ENCODE measurements at places on chromosomes 3 and 15.

GRCh38 chr15:70810916-70811578 is 42.9 kb downstream of the LARP6 start:
- DNase-seq = no peak

- DNase-seq = no peak
Measured at GRCh38 chr3:165919284-165919683, 82.1 kb upstream of the BCHE start.

DNA sequence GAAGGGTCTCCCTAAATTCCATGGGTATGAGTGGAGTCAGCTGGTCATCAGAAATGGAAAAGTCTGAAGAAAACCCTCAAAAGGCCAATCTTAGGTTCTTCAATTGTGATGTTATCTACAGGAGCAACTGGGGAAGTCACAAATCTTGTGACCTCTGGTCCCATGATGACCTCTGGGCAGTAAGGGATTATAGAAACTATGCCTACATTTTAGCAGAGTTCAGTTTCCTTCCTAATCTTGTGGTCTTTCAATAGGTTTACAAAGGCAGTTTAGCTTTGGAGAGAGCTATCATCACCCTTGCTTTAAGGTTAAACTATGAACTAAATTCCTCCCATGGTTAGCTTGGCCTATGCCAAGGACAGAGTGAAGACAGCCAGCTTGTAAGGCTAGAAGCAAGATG is 225.1 kb downstream of the DPH6 start:
- no peak for DNase-seq

DNA sequence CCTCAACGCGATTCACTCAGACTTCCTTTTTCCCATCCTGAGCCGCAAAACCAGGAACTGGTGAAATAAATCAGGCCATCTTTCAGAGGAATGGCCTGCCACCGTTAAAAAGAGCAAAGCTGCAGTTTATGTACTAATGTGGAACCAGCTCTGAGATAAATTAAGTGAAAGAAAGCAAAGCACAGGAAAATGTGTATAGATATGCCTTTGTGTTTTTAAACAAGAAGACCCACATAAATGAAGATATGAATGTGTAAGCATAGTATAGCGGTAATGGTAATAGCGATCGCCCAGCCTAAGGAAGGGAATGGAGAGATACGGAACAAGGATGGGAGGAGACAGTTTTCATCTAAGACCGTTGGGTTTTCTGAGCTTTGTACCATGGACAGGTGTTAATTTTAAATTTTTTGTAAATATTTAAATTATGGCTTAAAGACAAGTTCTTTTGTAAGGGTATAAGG is 30.8 kb upstream of the RPN1 start:
- no peak for DNase-seq

- no peak for DNase-seq
Measured at GRCh38 chr15:29126821-29127461, 142.7 kb downstream of the NSMCE3 start.

- DNase-seq = no peak
Measured at GRCh38 chr3:184289426-184289938, 9.6 kb upstream of the PSMD2 start.

DNA sequence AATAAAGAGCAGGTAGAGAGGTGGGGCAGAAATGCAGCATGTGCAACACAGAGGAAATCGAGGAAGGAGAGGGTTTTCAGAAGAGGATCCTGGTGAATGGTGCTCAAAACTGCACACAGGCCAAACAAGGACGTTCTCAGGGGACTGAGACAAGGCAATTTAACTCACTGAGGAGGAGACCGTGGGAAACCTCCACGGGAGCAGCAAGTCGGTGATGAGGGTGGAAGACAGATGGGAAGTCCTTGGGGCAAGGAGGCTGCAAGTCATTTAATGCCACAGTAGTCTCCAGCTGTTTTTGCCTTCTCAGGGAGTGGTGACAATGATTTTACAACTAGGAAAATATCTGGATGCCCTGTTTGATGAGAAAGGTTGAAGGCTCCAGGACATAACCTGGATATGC is 11.5 kb upstream of the PDIA5 start:
- DNase-seq = no peak

DNA sequence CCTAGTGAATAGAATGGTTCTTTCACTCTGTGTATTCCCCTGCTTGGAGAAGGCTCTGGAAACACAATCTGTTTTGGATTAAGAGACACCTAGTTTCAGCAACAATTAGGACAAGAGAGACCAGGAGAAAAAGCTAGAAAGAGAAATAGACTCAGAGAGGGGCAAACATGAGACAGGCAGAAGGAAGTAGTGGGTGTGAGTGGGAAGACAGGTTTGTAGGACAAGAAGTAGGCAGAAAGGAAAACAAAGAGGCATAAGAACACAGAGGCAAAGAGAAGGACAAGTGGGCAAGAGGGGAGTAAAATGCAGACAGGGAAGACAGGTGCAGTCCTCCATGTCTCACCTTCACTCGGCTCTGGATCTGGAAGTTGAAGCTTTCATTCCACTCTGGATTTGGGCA is 13.5 kb downstream of the PLA2G4E start:
- DNase-seq = no peak

GRCh38 chr15:78276064-78276943 is 11.9 kb downstream of the DNAJA4 start:
- DNase-seq = no peak

- no peak for DNase-seq
Measured at GRCh38 chr3:179068779-179069530, 2.7 kb downstream of the ZMAT3 start.

- no peak for DNase-seq
Measured at GRCh38 chr3:38958026-38958720, 93.6 kb downstream of the SCN11A start.

DNA sequence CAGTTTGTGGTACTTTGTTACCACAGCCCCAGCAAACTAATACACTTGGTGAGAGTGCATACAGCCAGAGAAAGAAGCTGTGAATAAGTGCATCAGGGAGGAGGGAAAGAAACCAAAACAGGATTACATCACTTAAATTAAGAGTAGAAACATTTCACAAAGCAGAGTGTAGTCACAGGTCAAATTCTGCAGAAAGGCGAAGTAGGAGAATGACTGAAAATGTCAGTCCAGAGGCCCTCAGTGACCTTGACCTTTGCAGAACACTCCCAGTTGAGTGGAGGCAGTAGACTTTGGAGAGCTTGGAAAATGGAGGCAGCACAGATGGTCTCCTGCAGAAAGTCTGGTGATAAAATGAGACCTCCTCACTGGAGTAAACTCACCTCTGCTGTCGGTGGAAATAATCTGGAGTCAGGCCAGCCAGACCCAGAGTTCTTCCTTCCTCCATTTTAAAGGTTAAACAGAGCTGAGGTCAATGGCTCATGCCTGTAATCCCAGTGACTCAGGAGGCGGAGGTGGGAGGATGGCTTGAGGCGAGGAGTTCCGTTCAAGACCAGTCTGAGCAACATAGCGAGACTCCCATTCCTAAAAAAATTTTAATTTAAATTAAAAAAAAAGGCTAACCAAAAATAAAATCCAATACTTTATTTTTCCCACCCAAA is 5.0 kb downstream of the CD86 start:
- DNase-seq = no peak

- DNase-seq = peak; percentile 69
Measured at GRCh38 chr3:195195321-195196209, 75.4 kb downstream of the XXYLT1 start.

GRCh38 chr3:49119439-49119838 is 1.2 kb downstream of the USP19 start:
- DNase-seq = no peak

DNA sequence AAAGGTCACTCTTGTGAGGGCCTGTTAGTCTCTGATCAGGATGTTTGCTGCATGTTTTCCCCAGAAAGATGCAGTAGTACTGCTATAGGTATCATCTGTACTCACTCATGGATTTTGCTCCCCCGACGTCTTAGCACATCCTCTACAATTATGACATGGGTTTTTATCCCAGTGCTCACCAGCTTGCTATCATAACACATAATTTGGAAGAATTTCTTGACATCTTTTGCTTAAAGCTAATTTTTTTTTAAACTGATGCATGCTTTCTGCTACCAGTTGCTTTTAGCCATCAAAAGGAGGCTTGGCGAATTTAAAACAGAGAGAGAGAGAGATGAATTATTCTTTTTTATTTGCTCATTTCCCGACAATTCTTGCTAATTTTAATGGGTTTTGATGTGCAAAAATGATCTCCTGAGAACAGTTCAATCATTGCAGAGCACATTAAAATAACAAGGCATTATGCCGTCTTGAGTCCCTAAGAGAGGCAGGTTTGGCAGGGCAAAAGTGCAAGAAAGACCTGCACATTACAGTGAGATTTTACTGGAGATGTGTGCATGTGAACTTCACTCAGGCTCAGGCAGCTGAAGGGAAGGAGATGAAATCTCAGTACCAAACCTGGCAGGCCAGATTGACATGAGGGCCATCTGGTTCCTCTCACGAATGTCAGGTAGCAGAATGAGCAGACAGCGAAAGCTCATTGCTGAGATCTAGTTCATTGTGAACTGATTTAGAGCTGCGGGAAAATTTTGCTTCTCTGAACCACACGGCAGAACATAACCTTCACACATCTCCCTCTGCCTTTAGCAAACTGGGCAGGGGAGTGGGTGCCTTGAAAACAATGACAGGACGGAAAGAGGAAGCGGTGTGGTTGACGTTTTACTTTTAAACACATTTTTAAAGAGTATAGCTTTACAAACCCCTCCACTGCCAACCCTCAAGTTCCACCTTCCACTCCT is 25.9 kb upstream of the GOLGA8B start:
- no peak for DNase-seq

- DNase-seq = no peak
Measured at GRCh38 chr3:131713416-131714123, 210.8 kb upstream of the MRPL3 start.

- no peak for DNase-seq
Measured at GRCh38 chr15:38818157-38818790, 253.7 kb upstream of the RASGRP1 start.

- DNase-seq = no peak
Measured at GRCh38 chr3:28836199-28836598, 444.7 kb upstream of the RBMS3 start.

DNA sequence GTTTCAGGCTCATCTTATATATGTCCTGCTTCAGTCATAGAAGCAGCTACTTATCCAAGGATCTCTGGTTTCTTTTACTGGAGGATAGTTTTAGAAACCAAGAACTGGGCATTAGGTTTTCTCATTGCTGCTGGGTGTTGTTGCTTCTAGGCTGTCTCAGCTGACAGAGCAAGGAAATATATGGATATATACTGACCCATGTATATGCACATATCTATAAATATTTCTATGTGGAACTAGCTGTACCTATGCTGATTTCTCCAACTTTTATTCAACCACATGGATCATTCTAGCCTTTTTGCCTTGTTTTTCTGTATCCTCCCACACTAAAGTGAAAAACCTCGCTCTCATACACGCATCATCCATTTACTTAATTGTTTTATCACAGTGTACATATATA is 64.2 kb downstream of the TP63 start:
- no peak for DNase-seq

DNA sequence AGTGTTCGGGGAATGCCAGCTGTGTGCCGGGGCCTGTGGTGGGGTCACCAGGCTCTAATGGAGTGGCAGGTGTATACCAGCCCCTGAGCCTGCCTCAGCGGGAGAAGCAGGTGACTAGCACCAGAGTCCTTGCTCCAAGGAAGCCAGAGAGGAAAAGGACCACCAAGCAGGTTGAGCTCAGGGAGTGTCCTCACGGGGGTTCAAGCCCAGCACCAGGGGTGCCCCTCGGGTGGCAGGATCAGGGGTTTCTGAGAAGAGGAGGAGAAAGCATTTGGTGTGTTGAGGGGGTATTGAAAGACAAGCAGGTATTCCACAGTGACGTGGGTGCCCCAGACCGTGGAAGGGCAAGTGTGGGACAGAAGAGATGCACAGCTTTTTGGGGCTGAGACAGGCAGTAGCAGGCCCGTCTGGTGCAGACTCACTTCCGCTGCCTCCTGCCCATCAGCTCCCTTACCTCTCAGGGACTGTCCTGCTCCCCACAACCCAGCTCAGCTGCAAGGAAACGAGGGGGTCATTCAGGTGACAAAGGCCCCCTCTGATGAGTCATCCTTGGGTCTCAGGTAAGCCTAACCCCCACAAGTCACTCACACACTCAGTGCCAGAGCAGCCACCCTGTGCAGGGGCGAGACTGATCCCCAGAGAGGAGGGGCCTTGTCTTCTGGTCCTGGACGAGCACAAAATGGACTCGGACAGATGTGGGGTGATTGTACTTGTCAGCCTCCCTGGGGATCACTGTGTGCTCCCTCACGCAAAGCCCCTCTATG is 21.4 kb upstream of the POC1A start:
- no peak for DNase-seq

DNA sequence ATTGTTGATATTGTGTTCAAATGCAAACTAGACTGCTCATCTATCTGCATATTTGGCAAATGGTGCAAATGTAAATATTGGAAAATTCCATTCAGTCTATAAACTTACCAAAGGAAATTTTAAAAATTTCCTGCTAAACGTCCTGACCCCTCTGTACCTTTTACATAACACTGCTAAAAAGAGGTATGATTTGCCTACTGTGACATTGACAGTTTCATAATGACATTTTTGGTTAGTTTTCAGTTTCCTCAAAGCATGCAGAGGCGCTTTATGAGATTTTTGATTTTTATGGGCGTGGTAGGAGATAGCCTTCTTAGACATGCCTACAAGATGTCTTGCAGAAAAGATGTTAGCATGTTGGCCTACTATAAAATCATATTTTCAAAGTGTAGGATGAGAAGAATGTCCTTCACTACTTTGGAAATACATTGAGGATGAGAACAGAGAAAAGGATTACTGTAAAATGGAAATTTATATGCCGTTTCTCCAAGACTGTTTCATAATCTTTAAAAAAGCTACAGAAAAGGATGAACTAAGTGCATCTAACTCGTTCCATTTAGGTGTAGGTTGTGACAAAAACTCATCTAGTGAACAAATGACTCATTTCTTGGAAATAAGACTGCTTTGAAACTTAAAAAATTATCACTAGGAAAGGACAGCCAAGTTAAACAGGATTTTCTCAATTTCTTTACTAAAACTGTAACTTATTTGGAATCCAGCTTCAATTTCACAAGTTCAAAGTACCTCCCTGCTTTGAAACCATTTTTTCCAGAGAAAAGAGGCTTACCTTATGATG is 14.5 kb upstream of the ISLR start:
- DNase-seq = no peak

GRCh38 chr15:39885099-39885777 is 34.8 kb downstream of the GPR176 start:
- no peak for DNase-seq

DNA sequence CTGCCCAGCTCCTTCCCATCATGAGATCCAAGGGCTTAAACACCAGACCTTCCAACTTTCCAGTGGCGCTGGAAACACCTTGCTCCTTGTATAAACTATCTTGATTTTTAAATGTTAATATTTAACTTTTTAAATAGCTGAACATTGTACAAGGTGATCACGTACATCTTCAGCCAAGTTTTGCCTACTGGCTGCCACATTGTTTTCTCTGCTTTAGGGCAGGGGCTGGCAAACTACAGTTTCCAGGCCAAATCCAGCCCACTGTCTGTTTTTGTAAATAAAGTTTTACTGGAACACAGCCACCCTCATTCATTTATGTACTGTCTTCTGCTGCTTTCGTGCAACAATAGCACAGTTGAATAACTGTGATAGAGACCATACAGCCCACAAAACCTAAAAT is 27.6 kb upstream of the FOXP1 start:
- DNase-seq = no peak

Data from NCI-H187 treated with DMSO at 0.1 percent for 48 hours (cell line).